ENCODE measurements at places on chromosomes 7 and 10.
A peak's percentile ranks its signal among the peaks of the same experiment; 100 is the strongest.

DNA sequence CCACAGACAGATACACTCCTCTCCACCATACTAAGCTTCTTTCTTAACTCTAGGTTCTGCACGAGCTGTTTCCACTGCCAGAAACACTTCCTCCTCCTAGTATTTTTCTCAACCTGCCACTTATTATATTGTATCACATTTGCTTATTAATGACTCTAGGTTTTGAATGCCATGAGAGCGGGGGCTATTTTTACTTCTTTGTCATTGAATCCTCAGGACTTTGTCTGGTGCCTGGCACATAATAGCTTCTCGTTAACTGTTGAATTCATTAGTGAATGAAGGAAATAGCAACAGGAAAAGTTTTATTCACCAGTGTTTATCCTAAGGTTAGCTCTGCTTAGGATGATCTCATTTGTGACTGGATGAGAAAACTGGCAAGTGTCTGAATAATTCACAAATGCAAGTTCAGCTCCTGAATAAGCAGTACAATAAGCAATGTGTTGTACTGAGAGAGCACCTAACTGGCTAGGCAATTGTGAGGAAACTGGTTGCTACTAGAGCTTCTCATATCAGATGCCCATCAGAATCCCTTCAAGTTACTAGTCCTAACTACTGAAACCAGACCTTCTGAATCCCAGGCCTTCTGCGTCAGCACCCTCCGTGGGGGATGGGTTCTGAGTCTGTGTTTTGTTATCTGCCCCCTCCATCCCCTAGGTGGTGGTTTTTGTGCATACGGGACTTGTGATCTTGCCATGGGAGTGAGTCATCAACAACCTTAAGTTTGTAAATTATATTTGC, 92.7 kb downstream of the LSMEM1 start:
- no peak for DNase-seq

DNA sequence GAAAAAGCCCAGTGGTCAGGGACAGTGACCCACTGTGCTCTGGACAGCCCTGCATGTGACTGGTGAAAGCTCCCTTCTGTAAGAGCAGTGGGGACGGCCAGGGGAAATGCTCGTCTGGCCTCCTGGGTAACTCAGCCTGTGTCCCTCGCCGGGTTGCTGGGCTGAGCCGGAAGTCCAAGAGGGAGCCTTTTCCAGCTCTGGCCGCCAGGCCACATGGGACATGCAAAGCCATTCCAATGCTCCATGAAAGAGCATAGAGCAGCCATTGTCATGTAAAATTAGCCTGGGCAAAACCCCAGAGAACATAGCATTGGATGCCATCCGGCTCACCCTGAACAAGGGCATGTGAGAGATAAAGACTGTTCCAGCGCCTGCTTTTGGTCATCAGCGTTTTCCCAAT, 64.9 kb upstream of the ADRB1 start:
- no peak for DNase-seq

- no peak for DNase-seq
These were observed 36.5 kb downstream of the EMX2 start for GRCh38 chr10:117578999-117579590.

DNA sequence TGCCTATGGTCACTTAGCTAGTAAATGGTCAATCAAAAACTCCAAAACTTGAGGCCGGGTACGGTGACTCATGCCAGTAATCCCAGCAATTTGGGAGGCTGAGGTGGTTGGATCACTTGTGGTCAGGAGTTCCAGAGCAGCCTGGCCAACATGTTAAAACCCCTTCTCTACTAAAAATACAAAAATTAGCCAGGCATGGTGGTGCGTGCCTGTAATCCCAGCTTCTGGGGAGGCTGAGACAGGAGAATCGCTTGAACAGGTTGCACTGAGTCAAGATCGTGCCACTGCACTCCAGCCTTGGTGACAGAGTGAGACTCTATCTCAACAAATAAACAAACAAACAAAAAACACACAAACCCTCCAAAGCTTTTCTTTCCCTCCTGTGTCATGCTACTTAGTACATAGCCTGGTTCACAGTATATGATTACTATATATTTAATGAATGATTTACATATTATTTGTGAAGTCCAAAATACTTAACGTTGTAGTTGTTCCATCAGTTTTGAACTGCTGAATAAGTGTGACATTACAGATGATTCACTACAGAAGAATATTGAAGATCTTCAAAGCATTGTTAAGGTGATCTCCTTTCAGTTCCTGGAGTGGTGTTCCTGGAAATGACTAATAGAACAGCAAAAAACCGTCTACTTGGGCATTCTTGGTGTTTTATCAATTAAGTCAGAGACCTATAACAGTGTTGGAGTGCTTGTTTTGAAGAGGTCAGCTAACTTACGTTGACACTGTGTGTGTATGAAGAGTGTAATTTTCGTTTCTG, 72.9 kb downstream of the ADK start:
- DNase-seq = peak; percentile 76

- DNase-seq = no peak
These were observed 123.7 kb downstream of the NSUN6 start for GRCh38 chr10:18527687-18528086.

DNA sequence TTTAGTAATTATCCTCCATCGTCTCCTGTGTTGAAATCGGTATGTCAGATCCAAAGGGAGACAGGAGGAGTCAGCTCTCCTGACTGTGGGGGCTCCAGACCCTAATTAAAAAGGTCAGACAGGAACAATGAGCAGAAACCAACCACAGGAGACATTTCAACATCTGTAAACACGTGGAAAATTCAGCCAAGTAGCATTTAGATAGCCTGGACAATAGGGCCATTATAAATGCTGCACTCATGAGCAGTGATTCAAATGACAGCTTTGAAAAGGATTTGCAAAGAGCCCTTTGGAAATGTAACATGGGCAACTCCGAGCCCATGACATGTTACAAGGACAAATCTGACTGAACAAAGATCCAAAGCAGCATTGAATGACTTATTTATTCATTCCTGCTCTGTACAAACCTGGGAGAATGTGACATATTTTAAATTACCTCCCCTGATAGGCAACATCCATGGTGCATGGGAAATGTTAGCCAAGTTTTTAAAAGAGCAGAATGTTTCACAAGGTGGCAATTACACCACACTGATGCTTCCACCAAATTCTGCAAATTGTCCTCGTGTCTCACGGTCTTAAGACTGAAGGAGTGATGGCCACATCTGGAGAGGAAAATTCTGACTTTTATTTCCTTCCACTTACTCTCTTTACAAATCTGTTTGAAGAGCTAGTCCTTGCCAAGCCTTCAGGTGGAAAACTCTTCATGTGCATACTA, 113.3 kb upstream of the KMT2E start:
- DNase-seq = no peak

DNA sequence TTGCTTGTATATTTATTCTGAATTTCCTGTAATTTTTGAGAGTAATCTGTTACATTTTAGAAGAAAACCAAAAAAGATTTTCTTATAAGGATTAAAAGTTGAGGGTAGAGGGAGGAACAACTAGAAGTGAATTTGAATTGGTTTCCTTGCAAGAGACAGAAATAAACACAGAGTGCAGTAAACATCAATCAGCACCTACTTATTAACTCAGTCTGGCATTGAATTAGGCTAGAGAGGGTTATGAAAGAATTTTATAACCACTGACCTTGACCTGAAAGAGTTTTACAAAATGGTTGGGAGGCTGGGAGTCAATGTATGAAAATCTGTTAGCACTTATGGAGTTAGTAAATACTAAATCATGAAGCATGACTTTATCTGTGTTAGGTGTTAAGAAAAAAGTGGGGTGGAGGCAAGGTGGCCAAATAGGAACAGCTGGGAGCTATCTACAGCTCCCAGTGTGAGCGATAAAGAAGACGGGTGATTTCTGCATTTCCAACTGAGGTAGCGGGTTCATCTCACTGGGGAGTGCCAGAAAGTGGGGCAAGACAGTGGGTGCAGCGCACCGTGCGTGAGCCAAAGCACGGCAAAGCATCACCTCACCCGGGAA, 106.5 kb downstream of the PDE1C start:
- no peak for DNase-seq

DNA sequence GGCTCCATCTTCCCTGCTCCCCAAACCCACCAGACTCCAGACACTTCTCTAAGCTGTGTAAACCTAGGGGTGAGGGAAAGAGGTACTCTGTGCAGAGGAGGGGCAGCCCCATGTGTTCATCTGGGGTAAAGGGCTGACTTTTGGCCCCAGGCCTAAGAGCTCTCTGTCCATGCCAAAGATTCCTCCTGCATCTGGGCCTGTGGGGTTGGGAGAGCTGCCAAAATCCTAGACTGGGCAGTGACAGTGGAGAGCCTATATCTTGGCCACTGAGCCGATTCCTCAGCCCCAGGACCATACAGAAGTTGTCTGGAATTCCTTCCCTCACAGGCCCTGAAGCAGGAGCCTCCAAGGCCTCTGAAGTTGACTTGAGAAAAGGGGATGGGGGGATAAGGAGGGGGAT, 25.3 kb upstream of the LEP start:
- peak; percentile 71 for DNase-seq

DNA sequence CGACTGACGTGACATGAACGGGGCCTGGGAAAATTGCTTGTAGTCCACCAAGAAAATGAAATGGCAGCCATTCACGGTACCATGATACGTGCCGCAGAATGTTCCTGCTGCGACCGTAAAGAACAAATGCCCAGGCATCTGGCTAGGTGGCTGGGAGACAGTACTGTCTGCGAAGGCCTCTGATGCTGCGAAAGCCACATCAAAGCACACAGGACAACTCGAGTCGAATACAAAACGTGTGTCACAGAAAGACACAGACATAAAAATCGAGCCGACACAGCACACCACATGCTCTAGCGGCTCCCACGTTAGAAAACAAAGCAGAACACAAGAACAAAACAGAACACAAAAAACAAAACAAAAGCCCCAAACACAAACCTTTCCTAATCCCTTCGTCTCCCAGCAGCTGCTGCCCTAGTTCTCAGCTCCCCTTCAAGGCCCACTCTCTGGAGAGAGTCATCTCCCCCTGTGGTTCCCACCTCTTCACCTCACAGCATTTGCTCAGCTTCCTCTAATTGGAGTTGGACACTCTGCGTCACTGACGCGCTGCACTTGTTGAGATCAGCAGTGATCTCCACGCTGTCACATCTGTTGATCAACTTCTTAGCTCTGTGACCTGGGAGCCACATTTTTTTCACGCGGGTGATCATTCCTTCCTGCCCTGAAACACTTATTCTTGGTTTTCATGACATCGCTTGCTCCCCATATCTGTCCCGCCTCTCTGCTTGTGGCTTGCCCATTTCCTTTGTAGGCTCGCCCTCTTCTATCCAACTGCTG, 112.2 kb downstream of the CLEC2L start:
- no peak for DNase-seq

- DNase-seq = peak; percentile 67
These were observed 17.5 kb downstream of the HKDC1 start for GRCh38 chr10:69237528-69238159.

DNA sequence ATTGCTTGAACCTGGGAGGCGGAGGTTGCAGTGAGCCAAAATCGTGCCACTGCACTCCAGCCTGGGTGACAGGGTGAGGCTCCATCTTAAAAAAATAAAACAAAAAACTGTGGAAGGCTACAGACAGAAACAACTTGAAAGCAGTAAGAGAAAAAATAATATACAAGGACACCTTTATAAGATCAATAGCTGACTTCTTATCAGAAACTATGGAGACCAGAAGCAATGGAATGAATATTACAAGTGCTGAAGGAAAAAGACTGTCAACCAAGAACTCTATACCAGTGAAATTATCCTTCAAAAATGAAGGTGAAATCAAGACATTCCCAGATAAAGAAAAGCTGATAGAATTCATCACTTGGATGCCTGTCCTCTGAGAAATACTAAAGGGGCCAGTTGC, 49.0 kb downstream of the RBAK start:
- DNase-seq = no peak

DNA sequence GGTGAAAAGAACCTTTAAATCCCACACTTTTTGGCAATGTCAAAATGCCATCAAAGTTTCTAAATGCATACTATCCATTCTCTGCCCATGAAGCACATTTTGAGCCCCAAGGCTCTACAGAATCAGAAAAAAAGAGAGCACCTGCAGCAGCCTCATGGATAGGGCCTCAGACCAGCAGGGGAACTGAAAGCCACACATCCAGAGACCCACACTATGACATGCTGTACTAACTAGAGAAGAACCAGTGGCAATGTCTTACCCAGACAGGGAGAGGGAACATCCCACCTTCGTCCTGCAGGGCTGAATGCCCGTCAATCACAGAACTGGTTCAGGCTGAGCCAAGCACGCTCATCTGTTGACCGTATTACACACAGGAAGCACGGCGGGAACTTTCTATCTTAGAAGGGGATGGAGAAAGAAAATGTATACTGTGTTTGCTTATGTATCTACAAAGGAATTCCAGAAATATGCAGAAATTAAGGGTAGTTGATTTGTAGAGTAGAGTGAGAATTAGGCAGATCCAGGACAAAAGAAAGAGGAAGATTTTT, 237.2 kb downstream of the GLI3 start:
- peak; percentile 34 for DNase-seq

DNA sequence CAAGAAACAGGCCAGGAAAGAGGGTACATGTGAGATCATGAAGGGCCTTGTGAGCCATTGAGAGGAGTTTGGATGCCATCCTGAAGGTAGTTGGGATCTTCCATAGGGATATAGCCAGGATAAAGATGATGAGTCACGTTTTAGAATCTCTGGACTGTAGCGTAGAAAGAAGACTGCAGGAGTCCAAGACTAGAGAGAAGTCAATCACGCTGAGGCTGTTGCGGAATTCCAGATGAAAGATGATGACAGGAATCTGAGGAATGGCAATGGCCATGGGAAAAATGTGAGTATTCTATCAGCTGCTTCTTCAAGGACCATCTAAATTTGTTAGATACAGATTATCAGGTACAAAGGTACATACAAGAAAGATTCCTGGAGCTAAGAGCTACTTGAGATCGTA, 711.3 kb downstream of the GRM8 start:
- peak; percentile 9 for DNase-seq

- peak; percentile 63 for DNase-seq
These were observed 1.6 kb downstream of the ZRANB1 start for GRCh38 chr10:124943301-124944092.

DNA sequence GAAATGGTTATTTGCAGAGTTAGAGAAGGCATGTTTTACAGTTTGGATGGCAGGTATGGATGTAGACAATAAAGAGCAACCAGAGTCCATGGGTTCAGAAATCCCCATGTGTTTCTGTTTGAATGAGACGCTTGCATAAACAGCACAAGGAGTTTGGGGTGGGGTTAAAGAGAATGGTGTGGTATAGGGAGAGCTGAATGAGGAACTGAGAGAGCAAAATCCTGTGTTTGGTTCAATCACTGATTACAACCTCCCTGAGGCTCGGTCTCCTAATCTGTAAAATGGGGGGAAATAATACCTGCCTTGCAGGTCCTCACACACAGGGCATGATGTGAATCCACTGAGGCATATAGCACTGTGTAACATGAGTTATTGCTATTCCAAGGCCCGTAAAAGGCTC, 23.7 kb downstream of the CAV1 start:
- no peak for DNase-seq
